HTR-8/SVneo (cell line): ENCODE measurements at places on chromosomes 12 and 14.

- no peak for DNase-seq
Measured at GRCh38 chr14:50237427-50237826, 6.0 kb upstream of the SOS2 start.

DNA sequence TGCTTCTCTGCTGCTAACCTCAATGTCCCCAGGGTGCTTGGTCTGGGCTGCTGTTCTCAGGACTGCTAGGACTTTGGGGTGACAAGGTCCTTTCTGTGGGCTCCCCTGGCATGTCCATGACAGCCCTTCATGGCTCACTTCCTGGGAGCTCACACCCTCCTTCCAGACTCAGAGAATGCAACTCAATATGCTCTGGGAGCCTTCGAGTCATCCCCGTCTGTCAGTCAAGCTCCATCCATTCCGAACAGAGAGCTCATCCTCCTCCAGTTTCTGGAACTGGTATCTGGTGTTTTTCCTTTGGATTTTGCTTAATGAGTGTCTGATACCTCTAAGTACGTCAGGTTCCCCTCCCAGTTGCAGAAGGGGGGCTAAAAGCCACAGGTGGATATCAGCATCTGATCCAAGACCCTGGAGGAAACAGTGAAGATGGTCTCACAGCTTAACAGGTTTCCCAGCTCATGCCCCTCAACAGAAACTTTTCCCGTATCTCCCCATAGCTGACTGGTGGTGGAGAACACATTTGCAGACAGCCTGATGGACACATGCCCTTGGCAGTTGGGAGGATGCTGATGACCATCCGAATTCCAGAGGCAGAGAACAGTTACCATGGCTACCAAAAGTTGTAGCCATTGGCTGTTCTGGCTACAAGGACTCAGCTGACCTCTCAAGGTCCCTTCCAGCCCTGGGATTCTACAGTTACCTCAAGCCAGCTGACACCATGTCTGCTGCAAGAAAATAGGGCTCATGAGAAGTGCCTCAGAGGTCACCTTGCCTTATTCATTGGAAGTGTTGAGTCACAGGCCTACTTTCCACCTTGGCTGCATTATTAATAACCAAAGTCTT lies 9.5 kb upstream of the RAB35 start:
- no peak for DNase-seq

DNA sequence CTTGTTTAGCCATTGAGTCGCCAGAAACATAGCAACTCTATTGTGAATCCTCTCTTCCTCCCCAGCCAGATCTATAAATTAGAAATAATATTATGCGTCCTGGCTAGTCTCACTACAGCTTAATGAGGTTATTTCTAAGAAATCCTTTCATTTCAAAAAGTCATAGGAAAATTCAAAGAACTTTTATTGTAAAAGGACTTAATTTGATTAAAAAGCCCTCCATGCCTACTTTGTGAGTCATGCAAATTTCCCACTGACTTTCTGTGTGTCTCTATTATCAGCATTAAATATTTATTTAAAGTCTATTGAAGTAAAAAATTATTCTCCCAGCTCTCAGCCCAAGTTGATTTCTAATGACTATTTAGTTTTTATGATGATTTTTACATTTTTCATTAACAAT lies 160.7 kb downstream of the PHLDA1 start:
- DNase-seq: no peak

DNA sequence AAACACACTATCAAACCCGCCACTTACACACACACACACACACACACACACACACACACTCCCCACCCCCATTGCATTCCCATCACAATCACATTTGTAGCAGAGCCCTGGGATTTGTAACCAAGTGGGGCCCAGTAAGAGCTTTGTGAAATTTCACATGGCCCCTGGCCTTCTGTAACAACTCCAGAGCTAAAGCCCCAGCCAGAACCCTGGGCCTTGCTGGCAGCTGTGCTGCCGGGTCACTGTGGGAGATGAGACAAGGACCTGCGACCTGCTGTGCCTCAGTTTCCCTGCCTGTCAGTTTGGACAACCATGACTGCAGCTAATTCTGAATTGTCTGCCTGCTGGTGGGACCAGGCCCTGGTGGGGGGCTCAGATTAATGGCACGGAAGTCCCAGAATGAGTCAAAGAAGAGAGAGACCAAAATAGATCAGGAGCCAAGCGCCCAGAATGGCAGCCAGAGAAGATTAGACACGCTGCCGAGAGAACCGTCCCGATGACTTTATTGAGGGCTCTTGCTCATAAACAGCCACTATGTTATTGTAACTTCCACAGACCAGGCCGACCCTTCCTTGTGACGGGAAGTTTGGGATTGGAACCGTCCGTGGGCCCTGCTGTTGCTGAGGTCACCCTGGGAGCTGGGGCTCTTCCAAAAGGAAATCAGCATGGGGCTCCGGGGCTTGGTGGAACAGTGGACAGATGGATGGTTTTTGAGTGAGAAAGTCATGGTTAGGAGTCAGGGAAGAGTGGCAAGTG lies 123.1 kb downstream of the ZFP36L1 start:
- no peak for DNase-seq

DNA sequence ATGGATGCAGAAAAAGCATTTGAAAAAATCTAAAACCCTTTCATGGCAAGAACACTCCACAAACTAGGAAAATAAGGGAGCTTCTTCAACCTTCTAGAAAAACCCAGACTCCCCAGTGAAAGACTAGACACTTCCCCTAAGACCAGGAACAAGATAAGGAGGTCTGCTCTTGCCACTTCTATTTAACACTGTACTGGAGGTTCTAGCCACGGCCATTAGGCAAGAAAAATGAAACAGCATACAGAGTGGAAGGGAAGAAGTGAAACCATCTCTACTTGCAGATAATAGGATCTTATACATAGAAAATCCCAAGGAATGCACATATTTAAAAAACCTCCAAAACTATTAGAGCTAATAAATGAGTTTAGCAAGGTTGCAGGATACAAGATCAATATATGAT lies 42.3 kb downstream of the CHGA start:
- DNase-seq: no peak

DNA sequence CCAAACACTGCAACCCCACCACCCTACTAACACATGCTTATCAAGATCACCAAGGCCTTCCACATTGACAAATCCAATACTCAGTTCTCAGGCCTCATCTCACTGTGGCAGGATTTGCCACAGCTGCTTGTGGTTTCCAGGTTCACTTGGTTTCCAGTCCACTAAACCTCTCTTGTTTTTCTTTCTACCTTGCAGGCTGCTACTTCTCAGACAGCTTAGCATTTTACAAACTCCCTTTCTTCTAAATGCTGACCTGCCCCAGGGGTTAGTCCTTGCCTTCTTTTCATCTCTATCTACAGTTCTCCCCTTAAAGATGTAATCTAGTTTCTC lies 84.1 kb downstream of the BCAT1 start:
- DNase-seq: peak; percentile 26

GRCh38 chr14:58746701-58747100 lies 108.9 kb downstream of the DACT1 start:
- DNase-seq: no peak

- DNase-seq: peak; percentile 13
Measured at GRCh38 chr12:75979181-75979580, 52.4 kb downstream of the PHLDA1 start.

DNA sequence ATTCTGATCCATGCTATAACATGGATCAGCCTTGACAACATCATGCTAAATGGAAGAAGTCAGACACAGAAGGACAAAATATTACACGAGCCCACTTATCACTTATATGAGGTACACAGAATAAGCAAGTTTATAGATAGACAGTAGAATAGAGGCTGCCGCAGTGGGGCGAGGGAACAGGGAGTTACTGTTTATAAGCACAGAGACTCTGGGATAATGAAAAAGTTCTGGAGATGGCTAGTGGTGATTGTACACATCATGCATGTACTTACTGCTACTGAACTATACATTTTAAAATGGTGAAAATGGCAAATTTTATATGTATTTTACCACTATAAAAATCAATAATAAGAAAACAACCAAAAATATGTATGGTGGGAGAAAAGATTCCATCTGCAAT lies 95.2 kb upstream of the PSMC1 start:
- no peak for DNase-seq

DNA sequence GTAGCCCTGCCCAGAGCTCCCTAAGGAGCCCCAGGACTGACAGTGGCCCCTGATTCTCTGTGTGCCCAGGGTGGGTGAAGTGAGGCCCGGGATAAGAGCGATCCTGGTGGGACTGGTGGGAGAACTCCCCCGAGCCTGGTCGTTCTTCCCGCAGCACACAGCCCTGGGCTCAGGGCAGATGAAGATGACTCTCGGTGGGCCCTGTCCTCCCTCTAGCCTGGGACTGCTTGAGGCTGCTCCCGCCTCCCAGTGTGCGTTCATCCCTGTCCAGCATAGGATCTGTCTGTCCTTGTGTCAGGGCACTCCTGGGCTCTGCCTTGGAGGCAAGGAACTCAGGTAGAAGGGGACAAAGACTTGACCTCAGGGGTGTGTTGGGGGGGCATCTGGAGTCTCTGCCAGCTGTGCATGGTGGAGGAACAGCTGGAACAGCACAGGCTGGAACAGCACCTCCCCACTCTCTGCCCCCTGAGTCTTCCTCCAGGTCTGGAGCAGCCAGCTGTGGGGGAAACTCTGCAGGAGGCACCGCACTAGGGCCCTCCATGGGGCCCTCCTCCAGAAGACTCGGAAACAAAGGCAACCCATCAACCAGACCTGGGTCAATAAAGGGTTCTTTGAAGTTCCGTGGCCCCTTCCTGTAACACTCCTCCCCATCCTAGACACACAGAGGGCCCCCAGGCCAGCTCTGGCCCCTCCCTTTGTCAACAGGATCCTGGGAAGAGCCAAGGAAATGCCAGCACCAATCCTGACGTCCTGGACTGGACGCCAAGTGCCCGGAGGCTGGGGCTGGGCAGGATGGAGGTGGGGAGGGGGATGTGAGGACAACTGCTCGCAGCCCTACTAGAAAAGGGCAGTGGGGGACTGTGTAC lies 15.9 kb downstream of the FAIM2 start:
- DNase-seq: no peak
